ENCODE measurements at places on chromosomes 12 and 14.

- no peak for DNase-seq
Measured at GRCh38 chr14:69299286-69300035, 39.5 kb downstream of the GALNT16 start.

DNA sequence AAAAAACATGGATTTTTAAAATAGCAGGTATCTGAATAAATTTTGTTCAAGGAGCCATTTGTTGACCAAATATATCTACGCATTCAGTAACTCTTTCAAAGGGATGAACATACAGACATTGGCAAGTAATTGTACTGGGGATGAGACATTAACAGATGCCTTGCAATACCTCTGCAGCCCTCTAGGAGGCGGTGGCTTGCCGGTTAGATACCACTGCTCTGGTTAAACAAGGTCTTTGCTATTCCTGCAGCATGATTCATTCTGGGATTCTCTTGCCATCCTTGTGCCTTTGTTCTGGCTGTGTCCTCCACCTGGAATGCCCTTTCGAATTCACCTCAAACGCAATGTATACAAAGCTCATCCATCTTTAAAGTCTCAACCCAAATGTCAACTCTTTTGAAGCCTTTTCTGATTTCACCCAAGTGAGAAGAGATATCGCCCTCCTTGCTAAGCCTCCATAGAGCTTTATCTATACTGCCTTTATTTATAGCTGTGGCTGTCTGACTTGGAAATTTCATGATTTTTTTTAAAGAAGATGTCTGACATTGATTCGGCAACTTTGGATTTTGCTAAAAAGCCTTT is 131.0 kb upstream of the SRRM4 start:
- peak; percentile 31 for DNase-seq

- DNase-seq, result no peak
Measured at GRCh38 chr12:64814432-64814831, 10.0 kb upstream of the TBC1D30 start.

DNA sequence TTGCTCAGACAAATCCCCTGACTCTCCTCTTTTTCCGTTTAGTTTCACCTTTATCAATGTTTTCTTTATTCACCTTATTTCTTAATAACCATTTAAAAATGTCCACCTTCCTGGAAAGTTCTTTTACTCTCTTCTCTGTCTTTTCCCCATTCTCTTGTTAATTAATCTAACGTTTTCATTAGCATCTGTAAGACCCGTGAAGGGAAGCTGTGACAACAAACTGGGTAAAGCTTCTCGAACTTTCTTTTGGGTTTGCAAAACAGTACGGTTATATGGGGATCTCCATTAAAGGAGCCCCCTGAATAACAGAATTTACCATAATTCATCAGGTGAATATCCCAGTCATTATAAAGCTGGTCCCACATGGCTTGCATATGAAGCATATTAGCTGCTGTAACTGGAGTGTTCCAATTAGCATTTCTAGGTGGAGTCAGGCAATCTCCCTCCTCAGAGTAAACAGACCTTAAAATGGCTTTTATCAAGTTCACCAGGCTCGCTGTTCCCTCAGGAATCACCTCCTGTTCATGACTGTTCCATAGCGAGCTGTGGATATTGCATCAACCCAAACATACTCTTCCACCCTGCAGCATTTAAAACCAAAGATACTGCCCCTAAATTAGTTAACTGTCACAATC is 42.4 kb downstream of the TMEM30B start:
- DNase-seq, result no peak

- DNase-seq, result no peak
Measured at GRCh38 chr12:74794522-74794921, 256.9 kb downstream of the ATXN7L3B start.

DNA sequence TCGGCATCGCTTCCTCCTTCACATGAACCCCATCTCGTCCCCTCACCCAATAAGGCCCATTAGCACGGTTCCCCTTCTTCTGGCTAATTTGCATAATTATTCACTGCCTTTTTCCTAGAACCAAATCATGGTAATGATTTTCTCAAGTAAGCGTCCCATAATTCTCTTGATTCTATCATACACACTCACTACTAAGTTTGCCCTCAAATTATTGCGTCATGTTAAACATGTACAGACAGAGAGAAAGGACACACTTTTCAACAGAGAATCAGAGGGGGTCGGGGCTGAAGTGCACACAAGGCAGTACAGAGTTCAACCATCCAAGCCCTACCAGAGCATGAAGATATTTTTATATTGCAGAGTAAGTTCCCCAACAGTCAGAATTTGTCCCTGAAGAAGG is 256.6 kb downstream of the FOXN3 start:
- DNase-seq, result no peak

GRCh38 chr14:93032421-93032936 is 83.2 kb downstream of the ITPK1 start:
- DNase-seq, result peak; percentile 56

DNA sequence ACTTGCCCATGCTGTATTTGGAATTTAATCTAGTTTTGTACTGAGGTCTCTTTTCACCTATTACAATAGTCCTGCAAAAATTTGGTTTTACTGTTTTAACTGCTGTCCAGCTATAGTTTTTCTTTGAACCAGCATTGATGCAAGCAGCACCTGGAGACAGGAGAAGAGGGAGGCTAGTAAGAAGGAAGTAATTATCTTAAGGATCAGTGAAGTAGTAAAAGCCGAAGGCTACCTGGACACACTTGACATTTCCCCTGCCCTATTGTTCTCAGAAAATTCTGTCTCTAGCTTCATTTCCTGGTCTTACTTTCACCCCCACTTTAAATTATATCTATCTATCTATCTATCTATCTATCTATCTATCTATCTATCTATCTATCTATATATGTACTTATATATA is 43.5 kb upstream of the LRIG3 start:
- no peak for DNase-seq

DNA sequence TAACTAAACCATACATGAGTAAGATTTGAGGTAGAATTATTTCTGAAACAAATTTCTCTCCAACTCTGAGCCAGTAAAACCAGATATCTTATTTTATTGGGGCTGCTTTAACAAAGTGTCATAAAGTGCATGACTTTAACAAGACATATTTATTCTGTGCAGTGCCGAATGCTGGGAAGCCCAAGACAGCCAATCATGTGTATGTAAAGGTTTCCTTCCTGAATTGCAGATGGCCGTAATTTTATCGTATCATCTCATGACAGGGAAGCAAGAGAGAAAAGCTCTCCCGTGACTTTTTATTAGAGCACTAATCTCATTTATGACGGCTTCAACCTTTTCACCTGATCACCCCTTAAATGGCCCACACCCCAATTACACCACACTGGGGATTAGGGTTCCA is 777.9 kb downstream of the TMEM121 start:
- DNase-seq, result no peak

- DNase-seq, result peak; percentile 87
Measured at GRCh38 chr14:93115821-93116675, at the start of gene ITPK1. ITPK1 (minus strand) TSS chr14:93115925; CDS start chr14:93115163, 762 bp downstream.

GRCh38 chr14:20499108-20499507 is 6.2 kb upstream of the RNASE10 start:
- DNase-seq, result no peak

- DNase-seq, result no peak
Measured at GRCh38 chr12:93614917-93615596, 42.6 kb downstream of the SOCS2 start.

Data from suppressor macrophage treated with lipopolysaccharide for 4 hours (primary cell).